Activated naive CD8-positive, alpha-beta T cell treated with anti-CD3 and anti-CD28 coated beads, Interleukin-2, amount 50 U/mL, for 16 hours (primary cell): ENCODE measurements at places on chromosomes 5 and 9.

- DNase-seq = no peak
Observed at GRCh38 chr5:2001300-2001699, 118.6 kb upstream of the IRX4 start.

GRCh38 chr9:93962017-93962416 is 6.9 kb upstream of the BARX1 start:
- no peak for DNase-seq

- DNase-seq = no peak
Observed at GRCh38 chr9:95735701-95736100, 139.8 kb upstream of the ERCC6L2 start.

DNA sequence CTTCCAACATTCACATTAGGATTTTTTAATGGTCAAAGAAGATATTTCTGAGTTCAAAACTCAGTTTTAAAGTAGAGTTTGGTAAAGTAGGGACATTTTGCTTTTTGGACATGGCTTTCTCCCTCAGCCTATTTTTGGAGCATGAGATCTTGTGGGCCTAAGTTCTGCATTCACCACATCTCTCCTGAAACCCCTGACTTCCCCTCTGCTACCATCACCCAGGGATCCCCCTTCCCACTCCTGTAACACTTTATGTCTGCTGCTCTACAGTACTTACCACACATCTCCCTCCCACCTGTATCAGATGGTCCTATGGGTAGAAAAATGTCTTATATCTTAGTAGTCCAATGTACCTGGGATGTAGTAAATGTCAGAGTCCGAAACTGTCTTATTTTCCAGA is 48.2 kb upstream of the JAK2 start:
- DNase-seq = no peak

- no peak for DNase-seq
Observed at GRCh38 chr5:179348011-179348530, 2.8 kb upstream of the ADAMTS2 start.

DNA sequence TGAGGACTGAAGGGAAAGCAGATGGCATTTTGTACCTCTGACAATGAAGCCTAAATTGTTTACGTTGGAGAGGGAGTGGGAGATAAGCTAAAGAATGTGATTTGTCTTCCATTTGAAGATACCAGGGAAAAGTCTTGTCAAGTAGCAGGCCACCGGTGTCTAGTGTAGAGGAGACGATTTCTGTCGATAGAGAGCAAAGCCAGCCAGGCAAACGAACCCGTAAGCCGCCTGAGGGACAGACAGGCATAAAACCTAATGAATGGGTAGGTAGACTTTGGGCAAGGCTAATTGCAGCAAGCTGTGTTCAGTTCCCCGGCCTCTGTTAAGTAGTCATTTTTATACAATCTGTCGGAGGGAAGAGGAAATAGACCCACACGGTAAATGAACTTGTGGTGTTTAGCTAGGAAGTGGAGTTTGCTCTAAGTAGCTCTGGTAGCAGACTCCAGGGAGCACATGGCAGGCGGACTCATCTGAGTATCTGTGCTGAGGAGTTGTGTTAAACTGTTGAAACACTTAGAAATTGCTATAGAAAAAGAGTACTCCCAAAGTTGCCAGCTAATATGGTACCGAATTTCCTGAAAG is 28.8 kb downstream of the SMARCA2 start:
- no peak for DNase-seq

DNA sequence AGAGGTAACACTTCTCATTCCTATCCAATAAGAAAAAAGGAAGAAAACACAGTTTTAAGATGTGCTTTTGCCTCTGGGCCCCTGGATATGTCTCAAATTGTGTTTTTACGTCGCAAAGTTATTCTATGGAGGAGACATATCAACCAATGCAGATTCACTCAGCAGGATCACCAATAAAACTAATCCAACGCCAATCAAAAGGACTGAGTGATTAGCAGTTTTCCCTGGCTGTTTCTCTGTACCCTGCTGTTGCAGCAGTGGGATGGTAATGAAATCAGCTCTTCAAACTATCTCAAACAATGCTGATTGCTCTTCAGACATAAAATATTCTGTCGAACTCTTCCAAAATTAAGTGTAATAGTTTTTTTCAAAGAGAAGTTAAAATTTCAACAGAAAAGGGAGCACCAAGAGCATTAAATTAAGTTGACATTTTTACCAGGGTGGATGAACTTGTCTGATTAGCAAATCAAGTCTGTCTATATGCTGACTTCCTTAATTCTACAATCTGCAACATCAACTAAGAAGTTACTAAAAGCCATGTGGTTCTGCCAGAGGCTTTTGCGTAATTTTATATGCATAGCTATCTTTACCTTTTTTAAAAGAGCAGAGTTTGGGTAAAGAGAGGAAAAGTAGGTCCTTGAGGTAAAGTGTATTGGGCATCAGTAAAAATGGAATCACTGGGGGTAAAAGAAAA is 9.7 kb upstream of the HK3 start:
- DNase-seq = no peak

DNA sequence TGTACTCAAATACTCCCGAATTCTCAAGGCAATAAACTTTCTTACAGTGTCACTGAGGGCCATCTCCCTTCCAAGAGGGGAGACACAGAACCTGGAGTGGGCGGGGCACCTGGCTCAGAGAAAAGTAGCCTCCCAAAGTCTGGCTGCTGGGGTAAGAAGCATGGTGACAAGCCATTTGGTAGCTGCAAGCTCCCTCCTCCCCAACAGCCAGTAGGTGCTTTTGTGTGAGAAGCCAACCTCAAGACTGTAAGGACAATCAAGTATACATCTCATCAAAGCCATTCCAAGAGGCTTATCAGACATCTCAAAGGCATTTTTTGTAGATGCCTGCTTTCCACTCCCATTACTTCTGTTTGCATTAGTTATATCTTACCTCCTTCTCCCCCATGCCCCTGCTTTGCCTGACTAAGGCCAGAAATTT is 1.4 kb downstream of the DAB2 start:
- DNase-seq = no peak

GRCh38 chr9:20562051-20562450 is 60.2 kb downstream of the MLLT3 start:
- DNase-seq = no peak

DNA sequence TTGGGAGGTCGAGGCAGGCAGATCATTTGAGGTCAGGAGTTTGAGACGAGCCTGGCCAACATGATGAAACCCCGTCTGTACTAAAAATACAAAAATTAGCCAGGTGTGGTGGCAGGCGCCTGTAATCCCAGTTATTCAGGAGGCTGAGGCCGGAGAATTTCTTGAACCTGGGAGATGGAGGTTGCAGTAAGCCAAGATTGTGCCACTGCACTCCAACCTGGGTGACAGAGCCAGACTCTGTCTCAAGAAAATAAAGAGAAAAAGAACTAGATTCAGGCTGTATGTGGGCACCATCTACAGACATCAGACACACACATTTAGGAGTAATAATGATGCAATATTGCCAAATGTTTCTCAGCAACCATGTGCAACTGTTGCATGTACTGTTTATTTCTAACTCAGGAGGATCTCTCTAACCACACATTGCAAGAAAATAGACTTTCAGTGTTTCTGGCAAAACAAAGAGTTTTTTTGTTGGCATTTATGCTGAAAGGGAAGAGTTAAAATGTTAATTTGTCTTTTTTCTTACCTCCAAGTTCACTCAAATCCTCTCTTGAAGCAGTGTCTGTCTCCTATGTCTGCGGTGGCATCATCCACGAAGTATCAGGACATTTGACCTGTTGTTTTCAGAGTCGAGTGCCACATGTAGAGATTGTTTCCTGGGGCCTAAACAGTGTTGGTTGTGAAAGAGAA is 5.1 kb upstream of the ORM1 start:
- DNase-seq = no peak

DNA sequence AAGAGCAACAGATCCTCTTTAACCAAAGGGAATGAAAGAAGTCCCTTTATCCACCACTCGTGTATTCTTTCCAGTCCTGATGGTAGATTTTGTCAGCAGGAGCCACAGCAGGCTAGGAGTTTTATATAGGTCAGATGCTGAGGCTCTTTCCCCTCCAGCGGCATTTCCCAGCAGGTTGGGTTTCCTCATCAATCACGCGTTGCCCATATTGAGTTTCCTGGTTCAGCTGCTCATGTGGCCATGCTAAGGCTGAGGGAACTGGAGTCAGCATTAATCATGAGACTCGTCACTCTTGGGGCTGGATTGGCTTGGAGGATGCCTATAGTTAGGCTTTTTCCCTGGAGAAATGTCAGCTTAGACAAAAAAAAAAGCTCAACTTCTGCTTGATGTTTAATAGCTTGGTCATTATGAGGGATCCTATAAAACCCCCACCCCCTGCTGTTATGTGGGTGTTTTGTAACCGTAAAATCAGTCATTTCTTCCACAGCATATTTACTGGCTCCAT is 193.4 kb upstream of the GAS1 start:
- DNase-seq = no peak

- no peak for DNase-seq
Observed at GRCh38 chr9:120874226-120875194, 2.5 kb downstream of the PHF19 start.

DNA sequence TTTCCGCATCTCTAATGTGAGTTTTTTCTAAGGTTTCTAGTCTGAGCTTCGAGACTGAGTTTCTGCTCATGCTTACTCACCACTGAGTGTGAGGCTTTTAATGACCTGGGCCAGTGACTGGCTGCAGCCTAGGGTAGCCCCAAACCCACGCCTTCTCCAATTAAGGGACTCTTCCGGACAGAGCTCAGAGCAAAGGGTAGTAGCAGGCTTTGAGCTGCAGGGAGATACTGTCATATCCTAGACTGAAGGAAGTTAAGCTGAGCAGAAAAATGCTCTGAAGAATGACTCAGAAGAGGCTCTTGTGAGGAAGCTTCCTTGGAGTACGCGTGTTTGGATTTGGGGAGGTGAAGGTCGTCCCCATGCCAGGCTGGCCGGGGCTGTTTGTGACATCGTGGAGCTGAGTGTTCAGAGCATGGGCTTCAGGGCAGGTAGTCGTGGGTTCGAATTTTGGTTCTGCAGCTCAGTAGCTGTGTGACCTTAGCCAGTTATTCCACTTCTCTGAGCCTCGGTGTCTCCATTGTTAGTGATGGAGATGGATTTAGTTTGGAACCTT is 3.5 kb downstream of the USP20 start:
- DNase-seq = no peak

DNA sequence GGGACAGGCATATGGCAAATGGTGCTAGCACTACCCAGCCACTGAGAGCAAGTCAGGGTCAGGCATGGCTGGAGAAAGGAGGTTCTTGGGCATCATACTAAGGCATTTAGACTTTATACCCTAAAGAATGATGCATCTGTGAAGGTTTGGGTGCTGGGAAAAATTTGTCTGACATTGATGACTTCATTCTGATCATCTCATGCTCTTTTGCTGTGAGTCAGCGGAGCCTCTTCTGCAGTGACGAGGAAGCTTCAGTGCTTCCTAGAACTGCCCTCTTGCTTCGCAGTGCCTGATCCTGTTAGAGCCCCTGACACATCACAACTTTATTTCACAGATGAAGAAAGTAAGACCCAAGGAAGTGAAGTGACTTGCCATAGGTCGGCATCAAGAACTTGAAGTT is 266.6 kb upstream of the GAS1 start:
- no peak for DNase-seq

GRCh38 chr5:38576961-38577684 is 20.7 kb upstream of the LIFR start:
- DNase-seq = no peak

DNA sequence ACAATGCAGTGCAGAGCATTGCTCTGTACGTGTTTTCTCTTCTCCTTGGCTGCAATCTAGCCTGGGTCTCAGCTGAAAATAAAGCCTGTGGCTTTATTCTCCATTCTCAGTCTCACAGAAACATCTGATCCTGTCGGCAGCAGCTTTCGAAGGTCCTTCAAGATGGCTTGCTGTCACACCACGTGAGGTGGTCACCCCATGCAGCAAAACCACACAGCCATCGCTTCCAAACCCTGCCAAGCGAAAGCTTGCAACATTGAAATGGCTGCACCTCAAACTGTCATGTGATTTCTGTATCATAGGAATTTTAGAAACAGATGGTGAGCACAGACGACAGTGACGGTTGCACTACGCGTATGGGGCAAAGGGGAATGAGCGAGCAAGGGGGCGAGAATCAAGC is 98.5 kb upstream of the SMARCA2 start:
- no peak for DNase-seq

- DNase-seq = no peak
Observed at GRCh38 chr9:124312290-124313265, 54.8 kb downstream of the NEK6 start.

GRCh38 chr5:142601432-142601831 is 84.5 kb downstream of the FGF1 start:
- no peak for DNase-seq

- DNase-seq = no peak
Observed at GRCh38 chr9:136940526-136941230, 3.9 kb downstream of the FBXW5 start.

DNA sequence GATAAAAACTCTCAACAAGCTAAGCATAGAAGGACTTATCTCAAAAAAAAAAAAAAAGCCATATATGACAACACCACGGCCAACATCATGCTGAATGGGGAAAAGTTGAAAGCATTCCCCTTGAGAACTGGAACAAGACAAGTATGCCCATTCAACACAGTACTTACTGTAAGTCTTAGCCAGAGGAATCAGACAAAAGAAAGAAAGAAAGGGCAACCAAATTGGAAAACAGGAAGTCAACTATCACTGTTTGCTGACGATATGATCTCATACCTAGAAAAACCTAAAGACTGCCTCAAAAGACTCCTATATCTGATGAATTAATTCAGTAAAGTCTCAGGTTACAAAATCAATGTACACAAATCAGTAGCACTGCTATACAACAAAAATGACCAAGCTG is 24.6 kb upstream of the PTGER4 start:
- no peak for DNase-seq

DNA sequence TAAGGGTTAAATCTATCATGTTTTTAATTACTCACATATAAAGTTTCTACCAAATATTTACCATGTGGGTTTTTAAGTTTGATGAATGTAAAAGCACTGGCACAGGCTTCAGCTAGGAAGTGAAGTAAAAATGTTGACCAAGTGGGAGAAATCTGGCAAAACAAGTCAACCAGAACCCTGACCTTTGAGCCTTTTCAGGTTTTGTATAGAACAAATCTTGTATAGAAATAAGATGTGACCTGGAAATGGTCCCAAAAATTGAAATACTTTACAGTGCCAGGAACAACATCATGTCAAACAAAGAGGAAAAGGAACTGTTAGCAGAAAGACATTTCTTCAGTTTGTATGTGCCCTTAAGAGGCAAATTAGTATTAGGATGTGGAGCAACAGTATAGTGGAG is 137.6 kb downstream of the CCDC192 start:
- DNase-seq = no peak

DNA sequence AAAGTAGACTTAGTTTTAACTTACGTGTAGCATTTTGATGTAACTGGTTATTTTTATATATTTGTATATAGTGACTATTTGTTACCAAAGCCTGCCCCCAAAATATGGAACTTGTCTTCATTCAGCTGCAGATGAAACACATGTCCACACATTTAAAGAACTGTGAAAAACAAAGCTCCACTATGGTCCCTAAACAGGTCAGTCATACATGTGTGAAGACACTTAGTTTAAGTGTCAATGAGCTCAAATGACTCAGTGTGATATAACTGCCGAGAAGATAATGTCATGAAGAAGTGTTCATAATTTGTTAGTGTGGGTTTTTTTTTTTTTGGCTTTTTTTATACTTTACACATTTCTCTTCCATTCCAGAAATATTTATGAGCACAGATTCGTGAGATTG is 28.2 kb downstream of the HAVCR1 start:
- DNase-seq = no peak

- no peak for DNase-seq
Observed at GRCh38 chr5:76372323-76373054, 30.6 kb upstream of the IQGAP2 start.
